ENCODE measurements at places on chromosomes 5 and 9.

GRCh38 chr9:86242071-86242470 lies 17.4 kb downstream of the C9orf153 start:
- DNase-seq: no peak

DNA sequence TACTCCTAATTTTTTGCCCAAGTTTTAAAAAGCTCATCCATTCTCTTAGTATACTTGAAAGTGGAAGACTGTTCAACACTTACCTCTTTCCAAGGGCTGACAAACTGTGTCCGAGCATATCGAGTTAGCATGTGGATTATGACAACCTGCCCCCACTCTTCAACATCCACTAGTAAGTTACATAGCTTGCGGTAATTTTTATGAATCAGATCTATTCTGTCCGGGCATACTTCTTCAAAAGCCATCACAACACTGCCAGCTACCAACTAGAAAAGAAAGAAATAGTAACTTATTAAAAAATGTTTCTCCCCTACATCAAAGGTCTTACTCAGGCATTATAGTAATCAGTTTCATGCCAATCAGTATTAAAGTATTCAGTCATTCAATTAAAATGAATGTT lies 78.5 kb downstream of the AP3B1 start:
- DNase-seq: no peak

DNA sequence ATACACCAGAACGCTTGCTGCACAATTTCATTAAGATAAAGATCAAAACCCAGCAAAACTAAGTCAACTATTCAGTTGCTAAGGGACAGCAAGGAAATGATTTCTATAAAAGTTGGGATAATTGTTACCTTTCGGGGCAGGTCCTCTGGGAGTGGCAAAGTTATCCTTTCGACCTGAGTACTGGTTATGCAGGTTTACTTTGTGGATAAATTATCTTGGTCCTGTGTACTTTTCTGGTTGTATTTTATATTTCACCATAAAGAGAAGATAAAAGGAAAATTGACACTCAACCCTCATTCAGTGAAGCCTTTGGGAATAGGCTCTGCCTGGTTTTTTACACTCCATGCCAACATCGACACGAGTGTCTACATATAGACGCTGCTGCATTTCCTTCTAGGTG lies 146.5 kb downstream of the SYK start:
- no peak for DNase-seq

DNA sequence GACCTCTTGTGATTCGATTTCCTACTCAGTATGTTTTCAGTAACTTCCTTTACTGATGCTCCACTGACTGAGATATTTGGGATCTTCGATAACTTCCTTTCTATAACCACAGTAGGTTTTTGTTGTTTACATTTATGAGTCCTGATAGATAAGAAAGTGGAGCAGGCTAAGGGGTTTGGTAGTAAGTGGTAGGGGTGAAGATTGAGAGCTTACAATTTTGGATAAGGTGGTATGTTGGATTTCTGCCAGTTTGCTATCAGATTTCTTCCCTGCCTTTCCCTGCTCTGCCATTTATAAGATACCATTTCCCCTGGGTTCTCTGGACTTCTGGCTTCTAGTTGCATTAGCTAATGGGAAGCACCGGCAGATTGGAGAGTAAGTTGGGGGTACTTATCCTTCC lies 7.9 kb upstream of the NDUFS4 start:
- DNase-seq: no peak

DNA sequence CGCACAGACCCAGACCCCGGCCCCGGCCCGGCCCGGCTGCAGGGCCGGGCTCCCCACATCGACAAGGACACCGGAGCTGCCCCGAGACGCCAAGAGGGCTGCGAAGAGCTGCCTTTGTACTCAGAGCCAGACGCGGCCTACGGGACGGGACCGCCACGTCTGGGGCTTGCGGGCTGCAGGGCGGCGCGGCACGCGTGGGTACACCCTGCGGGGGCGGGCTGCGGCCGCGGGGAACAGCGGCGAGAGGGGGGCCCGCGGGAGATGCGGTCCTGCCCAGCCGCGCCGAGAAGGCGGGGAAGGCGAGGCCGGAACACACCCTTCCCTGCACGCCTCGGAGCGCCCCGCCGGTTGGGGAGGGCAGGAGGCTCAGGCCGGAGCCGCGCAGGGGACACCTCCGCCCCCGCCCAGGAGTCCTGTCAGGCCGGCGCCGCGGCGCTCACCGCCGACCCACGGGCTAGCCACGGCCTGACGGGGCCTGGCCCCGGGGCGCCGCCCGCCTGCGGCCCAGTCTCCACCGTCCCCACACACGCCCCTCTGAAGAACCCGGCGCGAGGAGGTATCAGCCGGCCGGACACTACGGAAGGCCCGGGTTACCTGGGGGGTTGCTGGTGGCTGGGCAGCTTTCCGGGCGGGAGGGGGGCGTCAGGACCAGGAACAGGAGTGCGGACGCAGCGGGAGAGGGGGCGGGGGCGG lies 478 bp downstream of the RAB14 start:
- DNase-seq: no peak

- DNase-seq: no peak
These were observed 4.7 kb downstream of the IFNA8 start for GRCh38 chr9:21413624-21414023.

DNA sequence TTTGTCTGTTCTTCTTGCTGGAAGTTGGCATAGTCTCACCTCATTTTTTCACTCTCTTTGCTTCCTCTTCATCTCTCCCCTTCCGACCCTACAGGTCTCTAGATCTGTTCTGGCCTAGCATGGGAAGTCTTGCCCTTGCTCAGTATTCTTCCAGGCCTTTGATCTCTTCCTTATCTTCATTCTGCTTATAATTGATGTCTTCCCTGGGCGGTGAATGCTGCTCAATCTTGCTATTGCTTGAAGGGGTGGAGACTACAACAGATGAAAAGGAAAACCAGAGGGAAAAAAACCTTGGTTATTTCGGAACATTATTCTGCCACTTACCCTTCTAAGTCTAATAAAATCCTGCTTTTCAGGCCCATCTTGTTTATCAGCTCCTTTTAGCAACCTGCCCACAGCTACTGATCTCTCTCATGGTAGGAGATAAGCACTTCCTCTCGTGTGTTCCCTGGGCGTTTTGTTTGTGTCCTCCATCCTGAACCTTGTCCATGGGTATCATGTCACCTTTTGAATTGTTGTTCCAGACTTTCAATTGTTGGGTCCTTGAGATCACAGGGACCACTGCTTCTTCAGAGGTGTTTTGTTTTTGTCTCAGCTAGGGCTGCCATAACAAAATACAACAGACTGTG lies 375.6 kb downstream of the ADGRV1 start:
- DNase-seq: no peak

DNA sequence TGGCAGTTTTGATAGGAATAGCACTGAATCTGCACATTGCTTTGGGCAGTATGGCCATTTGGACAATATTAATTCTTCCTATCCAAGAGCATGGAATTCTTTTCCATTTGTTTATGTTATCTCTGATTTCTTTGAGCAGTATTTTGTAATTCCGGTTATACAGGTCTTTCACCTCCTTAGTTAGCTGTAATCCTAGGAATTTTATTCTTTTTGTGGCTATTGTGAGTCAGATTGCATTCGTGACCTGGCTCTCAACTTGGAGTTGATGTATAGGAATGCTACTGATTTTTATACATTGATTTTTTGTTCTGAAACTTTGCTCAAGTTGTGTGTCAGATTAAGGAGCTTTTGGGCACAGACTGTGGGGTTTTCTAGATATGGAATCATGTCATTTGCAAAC lies 24.0 kb downstream of the TMEM161B start:
- no peak for DNase-seq

DNA sequence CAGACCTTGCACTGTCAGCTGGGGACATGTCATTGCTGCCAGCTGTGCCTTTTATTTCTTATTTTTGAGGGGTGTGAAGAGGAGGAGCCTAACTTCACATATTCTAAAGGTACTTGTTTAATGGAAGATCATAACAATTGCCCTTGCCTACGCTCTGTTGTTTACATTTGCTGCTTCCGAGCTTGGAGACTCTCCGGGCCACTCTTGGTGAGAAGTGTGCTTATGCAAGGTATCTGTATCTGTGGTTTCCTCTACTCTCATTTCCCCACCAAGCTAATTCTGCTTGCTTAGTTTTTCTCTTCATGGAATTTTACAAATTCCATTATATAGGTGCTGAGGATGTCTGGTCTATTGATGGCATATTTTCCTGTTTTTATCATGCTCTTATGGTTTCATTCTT lies 105.3 kb downstream of the RASGRF2 start:
- DNase-seq: no peak

DNA sequence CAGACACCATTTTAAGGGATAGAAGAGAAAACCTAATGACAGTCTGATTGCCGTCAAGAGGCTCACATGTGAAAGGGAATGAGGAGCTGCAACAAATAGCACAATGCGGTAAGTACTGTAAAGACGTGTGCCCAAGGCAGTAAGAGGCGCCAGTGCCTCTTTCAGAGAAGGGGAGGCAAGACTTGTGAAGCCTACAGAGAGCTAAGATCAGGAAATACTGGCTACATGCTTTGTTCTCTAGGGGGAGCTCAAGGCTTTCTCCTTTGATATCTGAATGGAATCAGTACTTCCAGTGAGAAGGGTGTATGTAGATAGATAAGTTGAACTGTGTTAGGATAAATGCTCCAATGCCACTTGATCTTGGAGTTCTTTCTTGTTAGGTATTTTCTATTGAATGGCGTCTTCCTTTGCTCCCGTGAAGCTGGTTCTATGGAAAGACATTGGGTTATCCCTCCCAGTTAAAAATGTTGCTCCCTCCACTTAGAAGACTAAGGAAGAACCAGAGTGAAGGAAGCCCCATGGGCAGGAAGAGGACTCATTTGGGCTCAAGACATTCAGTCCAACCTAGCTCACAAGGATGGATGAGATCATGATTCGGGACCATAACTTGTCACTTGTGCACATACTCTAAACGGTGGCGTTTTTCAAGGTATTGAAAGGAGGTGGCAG lies 23.5 kb upstream of the ALDOB start:
- DNase-seq: peak; percentile 25

DNA sequence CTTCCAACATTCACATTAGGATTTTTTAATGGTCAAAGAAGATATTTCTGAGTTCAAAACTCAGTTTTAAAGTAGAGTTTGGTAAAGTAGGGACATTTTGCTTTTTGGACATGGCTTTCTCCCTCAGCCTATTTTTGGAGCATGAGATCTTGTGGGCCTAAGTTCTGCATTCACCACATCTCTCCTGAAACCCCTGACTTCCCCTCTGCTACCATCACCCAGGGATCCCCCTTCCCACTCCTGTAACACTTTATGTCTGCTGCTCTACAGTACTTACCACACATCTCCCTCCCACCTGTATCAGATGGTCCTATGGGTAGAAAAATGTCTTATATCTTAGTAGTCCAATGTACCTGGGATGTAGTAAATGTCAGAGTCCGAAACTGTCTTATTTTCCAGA lies 48.2 kb upstream of the JAK2 start:
- DNase-seq: no peak

DNA sequence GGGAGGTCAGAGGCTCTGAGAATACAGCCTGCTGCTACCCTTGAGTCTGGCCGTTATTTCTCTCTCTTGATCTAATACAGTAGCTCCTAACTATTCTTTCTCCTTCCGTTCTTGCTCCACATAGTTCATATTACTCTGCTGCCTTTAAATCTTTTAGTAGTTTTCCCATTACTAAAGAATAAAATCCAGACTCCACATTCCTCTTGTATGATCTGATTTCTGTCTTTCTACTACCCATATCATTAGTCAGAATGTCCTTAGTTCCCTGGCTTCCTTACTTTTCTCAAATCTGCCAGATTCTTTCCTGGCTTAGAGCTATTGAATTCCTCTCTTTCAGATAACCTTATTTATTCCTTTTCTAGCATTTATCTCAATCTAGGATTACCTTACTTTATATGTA lies 40.0 kb downstream of the MARCHF6 start:
- no peak for DNase-seq

DNA sequence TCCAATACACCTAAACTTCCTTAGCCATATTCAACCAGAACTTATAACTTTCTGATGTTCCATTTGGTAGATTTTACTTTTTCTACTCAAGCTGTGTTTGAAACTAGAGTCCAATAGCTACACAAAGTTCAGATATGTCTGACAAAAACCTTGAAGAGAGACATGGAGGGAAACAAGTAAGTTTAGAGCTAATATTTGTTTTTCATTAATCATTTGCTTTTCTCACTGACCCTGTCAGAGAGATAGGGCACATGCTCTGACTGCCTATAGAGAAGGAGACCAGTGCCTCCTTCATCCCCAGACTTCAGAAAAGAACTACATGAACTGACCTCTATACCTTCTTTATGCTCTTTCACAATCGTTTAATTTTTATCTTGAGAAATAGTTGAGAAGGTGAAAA lies 157.0 kb upstream of the PPP1R2B start:
- DNase-seq: no peak

DNA sequence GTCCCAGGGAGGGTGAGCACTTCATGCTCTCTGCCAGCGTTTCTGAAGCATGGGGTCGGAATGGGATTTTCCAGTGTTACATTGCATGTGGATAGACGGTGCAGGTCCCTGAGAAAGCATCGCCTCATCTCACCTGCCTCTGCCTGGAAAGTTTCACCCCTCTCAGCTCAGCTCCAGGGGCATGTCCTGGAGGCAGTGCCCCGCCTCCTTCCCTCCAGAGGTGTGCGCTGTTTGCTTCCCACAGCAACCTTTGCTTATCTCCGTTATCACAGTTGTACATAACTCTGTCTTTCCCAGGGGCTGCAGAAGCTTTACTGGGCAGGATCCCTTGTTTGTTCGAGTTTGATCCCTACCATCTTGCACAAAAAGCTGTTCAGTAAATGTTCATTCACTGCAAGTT lies 10.7 kb upstream of the CREBRF start:
- DNase-seq: no peak

DNA sequence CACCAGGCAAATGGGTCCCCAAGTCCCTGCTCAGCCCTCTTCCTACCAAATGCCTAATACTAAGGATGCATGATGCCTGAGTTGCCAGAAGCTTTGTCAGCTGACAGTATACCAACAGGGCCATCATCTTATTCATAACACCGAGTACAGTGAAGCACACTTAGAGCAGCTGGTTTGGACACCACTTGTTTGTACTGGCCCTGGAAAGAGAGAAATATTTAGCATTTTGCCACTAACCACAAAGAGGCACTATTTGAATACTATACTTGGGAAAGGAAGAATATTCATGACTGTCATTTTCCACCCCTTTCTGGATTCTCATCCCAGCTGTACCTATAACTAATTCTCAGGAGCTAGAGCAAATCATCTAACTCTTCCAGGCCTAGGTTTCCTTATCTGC lies 364.4 kb upstream of the KIF2A start:
- no peak for DNase-seq

Measured in thymus (tissue), 14 donors.